ENCODE measurements at places on chromosomes 7 and 10. TPM values are rescaled to one million over a fixed set of nuclear protein-coding genes. Genes with fewer than 3 reads are reported as not detected.
A peak's percentile ranks its signal among the peaks of the same experiment; 100 is the strongest.

Gene TPST1
- 91.2 TPM for total RNA-seq

Gene GIMAP7
- total RNA-seq, result 0.33 TPM

Gene TMEM213
- total RNA-seq, result 0.03 TPM

- H3K27me3 ChIP-seq, result no peaks in the 10 kb centered on the region
- no peak overlapping the region for H3K27ac ChIP-seq
- peak; percentile 24 for DNase-seq
- no peak overlapping the region for H3K4me3 ChIP-seq
- H3K4me1 ChIP-seq, result peaks cover 5% of the 10 kb centered on the region
Measured at GRCh38 chr7:2063563-2064260, 169.0 kb downstream of the MAD1L1 start.

DNA sequence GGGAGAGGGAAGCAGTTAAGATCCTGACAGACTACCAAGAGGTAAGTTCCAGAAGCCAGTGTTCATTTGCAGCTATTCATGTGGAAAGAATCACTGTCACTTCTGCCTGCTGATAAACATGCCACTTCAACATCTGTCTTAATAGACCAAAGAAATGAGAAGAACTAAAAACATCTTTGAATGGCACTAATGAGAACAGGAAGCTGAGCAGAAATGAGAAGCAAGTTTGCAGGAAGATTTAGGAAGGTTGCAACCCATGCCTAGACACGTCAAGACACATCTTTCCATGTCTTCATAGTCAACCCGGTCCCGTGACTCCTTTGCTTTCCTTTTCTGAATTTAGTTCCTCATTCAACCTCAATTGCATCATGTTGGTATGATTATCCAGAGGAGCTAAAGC, 180.0 kb downstream of the PDE1C start:
- H3K4me3 ChIP-seq, result no peak overlapping the region
- no peak for DNase-seq
- H3K27me3 ChIP-seq, result no peaks in the 10 kb centered on the region
- no peaks in the 10 kb centered on the region for H3K4me1 ChIP-seq
- H3K27ac ChIP-seq, result no peak overlapping the region

- no peak overlapping the region for H3K4me3 ChIP-seq
- no peak overlapping the region for H3K27ac ChIP-seq
- no peaks in the 10 kb centered on the region for H3K36me3 ChIP-seq
- no peaks in the 10 kb centered on the region for H3K27me3 ChIP-seq
Measured at GRCh38 chr10:122010405-122011050, 21.6 kb downstream of the TACC2 start.

GRCh38 chr7:23422909-23423308, 47.4 kb downstream of the IGF2BP3 start:
- no peaks in the 10 kb centered on the region for H3K27me3 ChIP-seq
- H3K36me3 ChIP-seq, result no peaks in the 10 kb centered on the region
- H3K27ac ChIP-seq, result peak overlapping the region; percentile 30

GRCh38 chr10:117366741-117367140, 8.5 kb downstream of the PDZD8 start:
- DNase-seq, result no peak
- peak overlapping the region; percentile 79 for H3K27ac ChIP-seq
- no peaks in the 10 kb centered on the region for H3K27me3 ChIP-seq
- H3K4me3 ChIP-seq, result no peak overlapping the region

- no peaks in the 10 kb centered on the region for H3K36me3 ChIP-seq
- H3K27ac ChIP-seq, result no peak overlapping the region
- no peak overlapping the region for H3K4me3 ChIP-seq
- no peak for DNase-seq
Measured at GRCh38 chr10:11626071-11626470, 14.6 kb upstream of the USP6NL start.

GRCh38 chr10:9950070-9950469, 1067.6 kb upstream of the CELF2 start:
- H3K27me3 ChIP-seq, result no peaks in the 10 kb centered on the region
- no peaks in the 10 kb centered on the region for H3K36me3 ChIP-seq
- no peak overlapping the region for H3K27ac ChIP-seq
- no peak overlapping the region for H3K4me3 ChIP-seq

GRCh38 chr10:79241990-79242619, 105.2 kb upstream of the PPIF start:
- peak overlapping the region; percentile 37 for H3K27ac ChIP-seq
- no peaks in the 10 kb centered on the region for H3K27me3 ChIP-seq
- H3K4me1 ChIP-seq, result peaks cover 44% of the 10 kb centered on the region
- no peaks in the 10 kb centered on the region for H3K36me3 ChIP-seq

DNA sequence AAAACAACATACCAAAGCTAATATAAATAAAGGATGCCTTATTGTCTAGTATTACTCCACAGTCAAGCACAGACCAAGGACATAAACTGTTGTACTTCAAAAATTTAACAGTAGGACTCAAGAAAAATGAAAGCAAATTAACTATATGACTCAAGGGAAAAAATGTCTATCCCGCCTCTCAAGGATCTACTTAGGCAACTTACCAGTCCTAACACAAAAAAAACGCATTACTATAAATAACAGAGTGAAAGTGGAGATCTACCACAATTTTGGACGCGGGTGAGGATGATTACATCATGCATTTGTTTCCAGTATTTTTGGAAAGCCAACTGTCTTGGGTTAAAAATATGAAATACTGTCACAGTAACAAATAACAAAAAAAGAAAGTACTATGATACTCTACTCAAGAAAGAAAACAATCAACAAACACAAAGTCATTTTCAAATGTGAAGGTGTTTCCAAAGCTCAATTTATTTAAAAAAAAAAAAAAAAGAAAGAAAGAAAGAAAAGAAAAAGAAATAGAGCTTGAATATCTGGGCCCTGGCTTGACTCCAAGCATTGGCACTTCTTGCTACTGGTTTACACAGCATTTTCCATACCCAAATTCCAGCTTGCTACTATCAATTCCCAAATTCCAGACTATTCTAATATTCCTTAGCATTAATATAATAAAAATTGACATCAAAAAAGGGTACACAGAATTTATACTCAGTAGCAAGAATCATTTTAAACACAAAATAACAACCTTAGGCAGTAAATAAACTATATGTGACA, 99.4 kb downstream of the RSU1 start:
- no peak for DNase-seq
- no peaks in the 10 kb centered on the region for H3K4me1 ChIP-seq
- H3K4me3 ChIP-seq, result no peak overlapping the region
- H3K27ac ChIP-seq, result no peak overlapping the region
- H3K36me3 ChIP-seq, result no peaks in the 10 kb centered on the region
